ENCODE measurements at places on chromosomes 12 and 14.

- DNase-seq: no peak
Measured at GRCh38 chr14:91649930-91650329, 82.0 kb downstream of the CATSPERB start.

DNA sequence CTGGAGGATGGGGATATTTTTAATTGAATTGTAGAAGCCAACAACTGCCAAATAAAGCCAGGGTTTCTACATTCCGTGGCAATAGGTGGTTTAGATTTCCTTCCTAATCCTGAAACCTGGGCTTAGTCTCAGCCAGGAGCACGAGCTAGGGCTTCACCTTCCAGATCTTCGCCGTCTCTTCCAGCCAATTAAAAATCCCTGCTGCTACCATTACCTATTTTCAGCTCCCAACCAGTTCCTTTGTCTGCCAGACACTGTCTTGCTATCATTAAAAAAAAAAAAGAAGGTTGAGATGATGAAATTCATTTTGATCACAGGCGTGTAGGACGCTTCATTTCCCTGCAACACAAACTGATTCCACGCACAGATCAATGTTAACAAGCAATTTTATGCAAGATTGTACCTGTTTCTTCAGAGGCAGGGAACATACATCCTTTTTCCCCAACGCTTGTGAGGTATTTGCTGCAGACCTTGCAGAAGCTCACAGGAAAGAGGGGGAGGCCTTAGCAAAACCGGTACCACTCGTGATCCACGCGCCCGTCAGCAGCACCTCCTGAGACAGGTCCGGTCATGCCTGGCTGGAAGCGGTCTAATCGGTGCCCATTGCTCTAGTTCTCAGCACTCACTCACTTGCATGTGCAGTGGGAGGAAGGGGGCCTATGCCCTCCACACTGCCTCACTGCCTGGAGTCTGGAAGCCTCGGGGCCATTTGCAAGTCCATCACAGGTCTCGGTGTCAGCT lies 65.1 kb downstream of the SLC6A12 start:
- DNase-seq: no peak

DNA sequence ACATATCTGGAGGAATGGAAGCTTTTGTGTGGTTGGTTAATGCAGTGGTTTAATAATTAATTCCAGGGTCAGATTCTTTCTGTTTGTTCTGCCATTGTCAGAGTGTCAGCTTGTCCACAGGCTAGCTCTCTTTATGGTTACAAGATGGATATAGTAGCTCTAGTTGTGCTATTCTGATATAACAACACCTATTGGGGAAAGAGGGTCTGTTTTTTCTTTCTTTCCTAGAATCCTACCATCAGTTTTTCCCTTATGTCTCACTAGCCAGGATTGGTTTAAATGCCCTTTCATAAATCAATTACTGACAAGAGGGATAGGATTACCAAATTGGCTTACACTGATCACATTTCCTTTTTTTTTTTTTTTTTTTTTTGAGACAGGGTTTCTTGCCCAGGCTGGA lies 27.8 kb downstream of the CNOT2 start:
- DNase-seq: peak; percentile 46

- no peak for DNase-seq
Measured at GRCh38 chr12:31235868-31236395, 90.0 kb downstream of the SINHCAF start.

DNA sequence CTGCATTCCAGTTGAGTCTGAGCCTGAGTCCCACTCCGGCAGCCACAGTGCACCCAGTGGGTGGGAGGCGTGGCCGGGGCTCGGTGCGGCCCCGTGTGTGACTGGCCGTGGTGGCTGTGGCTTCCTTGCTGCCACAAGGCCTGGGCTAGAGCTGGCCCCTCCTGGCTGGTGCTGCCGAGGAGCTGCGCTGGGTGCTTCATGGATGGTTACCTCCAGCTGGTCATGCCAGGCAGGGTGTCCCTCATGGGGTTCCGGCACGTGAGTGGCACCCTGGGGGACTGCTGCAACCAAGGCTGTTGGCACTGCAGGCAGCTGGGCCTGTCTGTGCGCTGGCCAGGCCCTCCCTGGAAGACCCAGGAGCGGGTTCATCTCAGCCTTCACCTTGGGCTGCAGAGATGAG lies 62.7 kb downstream of the KIF26A start:
- DNase-seq: no peak

DNA sequence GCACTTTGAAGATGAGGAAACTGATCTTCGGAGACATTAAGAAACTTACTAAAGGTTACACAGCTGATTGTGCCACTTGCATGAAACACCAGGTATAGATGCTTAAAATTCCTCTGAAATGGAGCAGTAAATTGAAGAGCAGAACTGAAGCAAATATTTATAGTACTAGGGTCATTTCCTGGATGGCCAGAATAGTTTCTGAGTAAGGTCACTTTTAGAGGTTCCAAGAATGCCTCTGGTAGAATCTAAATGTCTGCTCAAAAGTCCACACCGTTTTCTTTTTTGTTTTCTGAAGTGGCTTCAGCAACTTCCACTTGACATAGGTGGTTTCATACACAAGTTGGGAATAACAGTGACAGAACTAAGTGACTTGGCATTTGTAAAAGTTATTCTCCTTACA lies 19.4 kb downstream of the TPH2 start:
- no peak for DNase-seq

DNA sequence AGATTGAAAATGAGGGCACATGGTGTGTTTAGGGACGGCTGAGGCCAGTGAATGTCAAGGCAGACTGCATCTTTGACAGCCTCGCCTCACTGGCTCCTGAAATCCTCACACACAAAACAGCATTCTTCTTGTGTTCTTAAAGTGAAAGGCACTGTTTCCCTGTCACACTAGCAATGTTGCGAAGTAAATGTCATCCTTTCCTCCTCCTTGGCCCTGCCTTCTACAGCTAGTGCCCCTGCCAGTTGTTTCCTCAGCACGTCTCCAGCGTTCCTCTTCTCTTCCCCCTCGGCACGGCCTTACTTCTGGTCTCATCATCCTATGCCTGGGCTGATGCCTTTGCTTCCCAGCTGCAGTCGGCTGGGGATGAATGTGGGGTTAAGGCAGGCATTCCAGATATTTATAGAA lies 129.4 kb upstream of the DNM1L start:
- no peak for DNase-seq

DNA sequence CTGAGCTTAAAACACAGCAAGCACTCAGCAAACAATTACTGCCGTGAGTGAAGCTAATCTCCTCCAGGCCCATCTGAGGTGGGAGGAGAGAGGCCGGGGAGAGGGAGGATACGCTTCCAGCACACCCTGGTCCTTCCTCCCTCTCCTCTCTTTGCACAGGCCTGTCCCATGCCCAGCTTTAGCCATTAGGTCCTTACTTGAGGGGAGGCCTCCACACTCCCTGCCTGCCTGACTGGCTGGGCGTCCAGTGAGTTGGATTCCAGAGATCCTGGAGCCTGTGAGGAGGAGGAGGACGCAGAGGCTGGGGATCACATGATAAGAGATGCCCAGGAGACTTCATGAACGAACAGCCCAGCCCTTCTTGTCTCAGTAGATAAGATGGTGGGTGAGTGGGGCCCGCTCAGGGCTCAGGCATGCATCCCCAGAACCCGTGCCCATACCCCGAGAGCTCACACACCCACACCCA lies 65.1 kb upstream of the NCOR2 start:
- peak; percentile 72 for DNase-seq

DNA sequence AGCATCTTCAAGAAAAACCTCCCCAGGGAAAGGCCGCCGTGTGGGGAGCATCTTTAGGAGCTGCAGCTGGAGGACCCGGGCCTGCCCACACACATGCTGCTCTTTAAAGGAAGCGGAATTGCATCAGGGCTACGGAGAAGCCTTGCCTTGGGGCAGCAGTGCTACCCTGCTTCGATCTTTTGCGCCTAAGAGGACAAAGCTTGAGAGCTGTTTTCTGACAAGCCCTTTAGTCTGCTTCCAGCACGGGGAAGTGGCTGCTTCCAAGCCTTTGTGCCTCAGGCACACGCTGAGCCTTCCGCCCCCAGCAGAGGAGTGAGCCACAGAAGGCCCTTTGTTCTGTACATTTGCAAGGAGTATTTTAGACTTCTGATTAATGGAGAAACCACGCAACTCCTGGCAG lies 31.5 kb downstream of the COA8 start:
- DNase-seq: no peak

DNA sequence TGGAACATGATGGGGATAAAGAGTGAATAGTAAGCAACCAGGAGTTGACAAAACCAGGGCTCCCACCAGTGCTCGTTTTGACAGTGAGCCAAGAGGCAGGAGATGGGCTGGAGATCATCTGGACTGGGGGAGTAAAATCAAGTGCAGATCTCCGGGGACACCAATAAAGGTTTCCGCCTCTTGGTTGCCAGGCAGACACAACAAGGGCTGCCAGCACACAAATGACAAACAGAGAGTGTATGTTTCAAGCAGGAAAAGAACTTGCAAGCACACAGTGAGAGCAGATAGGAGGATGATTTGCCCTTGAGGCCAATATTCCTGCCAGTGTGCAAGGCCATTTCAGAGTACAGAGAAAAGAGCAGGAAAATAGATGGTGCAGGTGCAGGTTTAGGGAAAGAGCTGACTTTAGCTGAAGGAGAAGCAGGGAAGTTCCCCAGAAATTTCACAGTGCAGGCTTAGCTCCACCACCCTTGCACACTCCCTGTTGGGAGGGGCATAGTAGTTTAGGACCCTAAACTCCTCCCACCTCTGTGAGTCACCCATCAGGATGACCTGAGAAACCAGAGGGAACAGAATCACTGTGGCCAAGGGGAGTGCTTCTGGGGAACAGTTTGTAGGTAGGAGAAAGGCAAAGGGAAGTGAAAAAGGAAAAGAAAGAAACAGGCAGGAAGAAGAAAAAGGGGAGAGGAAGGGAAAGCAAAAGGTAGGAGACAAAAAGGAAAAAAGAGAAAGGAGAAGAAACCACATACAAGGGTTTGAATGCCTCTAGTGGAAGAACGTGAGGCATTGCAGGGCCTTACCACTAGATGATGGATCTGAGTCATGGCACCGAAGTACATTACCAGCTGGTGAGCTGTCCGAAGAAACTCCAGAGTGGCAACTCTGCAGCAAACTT lies 404.4 kb downstream of the SLC6A15 start:
- peak; percentile 48 for DNase-seq

- peak; percentile 36 for DNase-seq
Measured at GRCh38 chr12:96099986-96100385, 64.6 kb upstream of the LTA4H start.

GRCh38 chr14:22333422-22334274 lies 255.4 kb downstream of the DAD1 start:
- peak; percentile 30 for DNase-seq

DNA sequence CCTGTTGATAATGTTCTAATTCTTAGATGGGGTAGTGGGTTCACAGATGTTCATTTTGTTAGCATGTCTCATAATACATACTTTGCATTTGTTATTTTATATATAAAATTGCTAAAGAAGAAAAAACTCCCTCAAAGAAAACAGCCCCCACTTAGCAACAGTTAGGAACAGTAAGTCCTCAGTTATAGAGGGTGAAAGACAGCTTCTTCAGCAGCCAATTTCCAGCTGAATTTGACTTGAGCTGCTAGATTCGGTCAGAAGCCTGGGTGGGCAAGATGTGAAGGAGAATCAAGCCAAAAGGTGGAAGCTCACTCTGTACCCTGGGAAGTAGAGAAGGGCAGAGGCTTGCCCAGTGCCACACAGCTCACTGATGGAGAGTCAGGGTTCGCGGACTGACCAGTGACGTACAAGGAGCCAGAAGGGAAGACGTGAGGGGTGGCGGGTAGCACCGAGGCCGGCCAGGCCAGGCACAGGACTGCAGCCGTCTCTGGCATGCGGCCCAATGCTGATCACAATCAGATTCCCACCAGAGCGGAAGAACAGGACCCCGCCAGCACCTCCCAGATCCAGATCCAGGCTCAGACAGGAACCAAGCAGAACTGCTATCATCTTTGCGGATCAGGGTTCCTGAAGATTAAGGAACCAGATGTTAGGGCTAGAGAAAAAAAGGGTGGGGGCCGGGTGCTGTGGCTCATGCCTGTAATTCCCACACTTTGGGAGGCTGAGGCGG lies 30.4 kb upstream of the VWF start:
- DNase-seq: no peak

All from stomach (tissue), 19 donors.